ENCODE measurements at places on chromosomes 3 and 15. TPM values are rescaled to one million over a fixed set of nuclear protein-coding genes. Genes with fewer than 3 reads are reported as not detected.

Gene PRRT3
- total RNA-seq = 1.2 TPM

Gene PLCL2
- not detected for total RNA-seq

Gene A4GNT
- total RNA-seq = not detected

Gene FOXB1
- total RNA-seq = not detected

Gene COL8A1
- total RNA-seq = 25.1 TPM

Gene SLC6A20
- not detected for total RNA-seq

Gene CHRFAM7A
- total RNA-seq = not detected

Gene TMCO5A
- total RNA-seq = not detected

Gene KLHL25
- total RNA-seq = 5.6 TPM

Gene SLC26A6
- 32.3 TPM for total RNA-seq

Gene TMEM266
- not detected for total RNA-seq

Gene CMTM8
- not detected for total RNA-seq

Gene PARP15
- not detected for total RNA-seq

Gene CIDEC
- total RNA-seq = not detected

Gene CPNE9
- total RNA-seq = not detected

Gene IQCH
- total RNA-seq = 7.0 TPM

Gene ACOX2
- total RNA-seq = 8.1 TPM

Gene NMD3
- total RNA-seq = 85.9 TPM

Gene ASB14
- total RNA-seq = not detected

Gene ITGB5
- total RNA-seq = 287 TPM

Gene CASR
- not detected for total RNA-seq

Gene LRRC2
- total RNA-seq = 0.12 TPM

Gene MLH1
- total RNA-seq = 85.8 TPM

Gene P3H2
- total RNA-seq = 17.1 TPM

Gene MRAS
- total RNA-seq = 29.6 TPM

Gene GRAMD1C
- 6.0 TPM for total RNA-seq
